ENCODE measurements at places on chromosomes 5 and 9.

GRCh38 chr5:139726248-139726647, 69.4 kb upstream of the PSD2 start:
- no peak for DNase-seq

DNA sequence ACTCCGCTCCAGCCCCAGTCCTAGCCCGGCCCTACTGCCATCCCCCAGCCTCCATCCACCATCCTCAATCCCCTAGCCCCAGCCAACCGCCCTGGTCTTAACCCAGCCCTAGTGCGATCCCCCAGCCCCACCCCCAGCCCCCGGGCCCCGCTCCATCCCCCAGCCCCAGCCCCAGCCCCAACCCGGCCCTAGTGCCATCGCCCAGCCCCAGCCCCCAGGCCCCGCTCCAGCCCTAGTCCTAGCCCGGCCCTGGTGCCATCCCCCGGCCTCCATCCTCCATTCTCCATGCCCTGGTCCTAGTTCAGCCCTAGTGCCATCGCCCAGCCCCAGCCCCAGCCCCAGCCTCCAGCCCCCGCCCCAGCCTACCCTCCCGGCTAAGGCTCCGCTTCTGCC, 398 bp downstream of the TOR1A start:
- DNase-seq, result no peak

DNA sequence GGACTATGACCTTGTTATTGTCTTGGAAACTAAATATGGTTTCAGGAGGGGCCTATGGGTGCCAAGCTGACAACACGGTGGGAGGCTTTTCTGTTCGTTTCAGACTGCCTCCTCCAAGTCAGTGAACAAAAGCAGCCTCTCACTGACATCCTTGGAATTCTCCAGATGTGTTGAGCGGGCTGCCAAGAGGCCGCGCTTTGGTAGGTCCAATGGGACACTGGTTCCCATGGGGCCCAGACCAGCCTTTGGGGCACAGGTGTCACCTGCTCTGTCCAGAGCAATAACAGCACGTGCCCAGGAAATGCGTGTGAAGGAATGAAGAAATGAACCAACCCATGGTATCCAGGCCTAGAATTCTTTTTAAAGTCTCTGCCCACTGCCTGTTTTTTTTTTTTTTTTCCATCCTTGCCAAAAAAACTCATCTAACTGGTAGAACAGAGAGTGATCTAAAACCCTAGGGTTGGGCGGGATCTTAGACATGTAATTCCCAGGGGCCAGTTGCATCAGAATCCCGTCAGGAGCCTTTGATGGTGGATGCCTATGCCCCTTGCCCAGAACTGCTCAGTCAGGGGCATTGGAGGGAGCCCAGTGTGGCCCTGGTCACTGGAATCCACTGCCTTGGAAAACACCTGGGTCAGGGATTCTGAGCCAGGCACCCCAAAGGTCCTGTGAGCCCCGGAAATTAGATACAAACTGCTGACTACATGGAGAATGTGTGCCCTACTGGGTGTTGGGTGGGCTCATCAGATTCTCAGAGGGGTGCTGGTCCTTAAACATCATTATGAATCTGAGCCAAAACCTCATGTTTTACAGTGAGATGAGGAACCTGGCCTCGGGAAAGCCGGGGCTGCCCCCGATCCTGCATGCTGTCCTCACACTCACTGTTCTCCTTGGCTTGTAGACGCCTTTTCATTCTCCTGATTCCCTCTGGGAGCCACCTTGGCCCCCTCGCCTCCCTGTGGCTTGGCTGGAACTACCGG, 60.1 kb downstream of the GTF3C4 start:
- DNase-seq, result no peak

GRCh38 chr5:12861886-12862654, 957.8 kb upstream of the CTNND2 start:
- DNase-seq, result no peak

DNA sequence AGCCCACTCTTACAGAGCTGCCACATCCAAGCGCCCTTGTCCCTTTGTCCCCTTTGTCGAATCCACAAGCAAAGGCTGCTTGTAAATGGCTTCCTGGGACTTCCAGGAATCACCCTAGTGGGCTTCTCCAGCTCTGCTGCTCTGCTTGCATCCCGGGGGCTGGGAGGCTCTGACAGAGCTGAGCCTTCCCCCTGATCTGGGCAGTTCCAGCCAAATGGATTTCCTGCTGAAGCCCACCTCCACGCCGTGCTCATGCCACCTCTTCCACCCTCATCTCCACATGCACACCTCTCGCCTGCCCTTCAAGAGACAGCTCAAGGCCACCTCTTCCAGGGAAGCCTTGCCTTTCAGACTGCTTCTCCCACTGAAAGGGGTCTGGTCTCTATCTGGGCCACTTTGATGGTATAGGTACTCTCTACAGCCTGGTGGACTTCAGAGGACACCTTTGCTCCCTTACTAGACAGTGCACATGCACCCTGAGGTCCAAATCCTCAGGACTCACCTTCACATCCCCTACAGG, 106.2 kb downstream of the LHFPL2 start:
- no peak for DNase-seq

DNA sequence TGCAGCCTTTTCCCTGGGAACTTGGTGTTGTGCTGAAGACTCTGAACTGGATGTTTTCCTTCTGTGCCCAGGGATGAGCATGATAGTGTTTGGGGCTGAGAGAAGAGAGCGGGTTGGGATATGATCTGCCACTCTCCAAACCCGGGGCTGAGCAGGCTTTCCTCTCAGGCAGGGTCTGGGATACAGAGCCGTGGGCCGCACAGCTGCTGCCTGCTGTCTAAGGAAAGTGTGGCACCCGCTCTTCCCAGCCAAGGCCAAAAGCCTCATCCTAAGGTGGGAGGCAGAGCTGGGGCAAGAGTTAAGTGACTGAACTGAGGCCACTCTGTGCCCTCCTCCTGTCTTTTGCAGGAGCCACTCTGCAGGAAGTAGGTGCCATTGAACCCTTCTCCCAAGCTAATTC, 83.6 kb upstream of the PITX1 start:
- DNase-seq, result no peak

GRCh38 chr5:97192580-97193354, 9.7 kb upstream of the RIOK2 start:
- no peak for DNase-seq

GRCh38 chr5:131846536-131846935, 49.7 kb upstream of the FNIP1 start:
- no peak for DNase-seq

GRCh38 chr9:8062459-8062858, 262.9 kb upstream of the DMAC1 start:
- DNase-seq, result no peak

DNA sequence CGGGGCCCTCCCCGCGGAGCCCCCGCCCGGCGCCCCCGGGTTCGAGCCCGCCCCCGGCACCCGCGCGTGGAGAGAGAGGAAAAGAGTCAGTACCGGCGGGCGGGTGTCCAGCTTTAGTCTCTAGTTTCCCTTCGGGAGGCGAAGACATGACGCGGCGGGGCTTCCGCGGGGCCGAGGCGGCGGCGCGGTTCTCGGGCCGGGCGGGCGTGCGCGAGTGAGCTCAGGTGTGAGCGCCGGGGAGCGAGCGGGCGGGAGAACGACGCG, 181 bp downstream of the DAP start:
- no peak for DNase-seq

GRCh38 chr5:67380431-67380830, 183.8 kb upstream of the CD180 start:
- no peak for DNase-seq

DNA sequence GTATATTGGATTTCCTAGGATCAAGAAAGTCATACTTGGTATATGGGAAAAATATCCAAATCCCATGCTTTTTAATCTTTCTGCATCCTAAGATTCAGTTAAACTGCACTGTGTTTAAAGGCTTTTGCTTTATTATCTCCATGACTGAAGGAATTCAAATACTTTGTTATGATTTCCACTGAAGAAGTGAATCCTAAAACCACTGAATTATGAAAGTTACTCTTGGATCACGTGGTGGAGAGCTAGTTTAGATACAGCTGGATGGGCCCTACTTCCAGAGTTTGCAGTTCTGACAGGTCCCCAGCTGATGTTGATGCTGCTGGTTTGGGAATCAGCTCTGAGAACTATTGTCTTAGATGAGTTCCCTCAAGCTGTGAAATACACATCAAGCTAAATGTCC, 5.0 kb downstream of the DAB2 start:
- no peak for DNase-seq

- DNase-seq, result no peak
Observed at GRCh38 chr9:130172161-130172857, at the start of gene NCS1. Gene NCS1, plus strand, starts transcription at chr9:130172404. Its CDS starts 260 bp downstream, at chr9:130172664.

GRCh38 chr5:169471021-169471420, 112.6 kb upstream of the SPDL1 start:
- no peak for DNase-seq

- DNase-seq, result no peak
Observed at GRCh38 chr9:136554870-136555269, 9.0 kb upstream of the NOTCH1 start.

DNA sequence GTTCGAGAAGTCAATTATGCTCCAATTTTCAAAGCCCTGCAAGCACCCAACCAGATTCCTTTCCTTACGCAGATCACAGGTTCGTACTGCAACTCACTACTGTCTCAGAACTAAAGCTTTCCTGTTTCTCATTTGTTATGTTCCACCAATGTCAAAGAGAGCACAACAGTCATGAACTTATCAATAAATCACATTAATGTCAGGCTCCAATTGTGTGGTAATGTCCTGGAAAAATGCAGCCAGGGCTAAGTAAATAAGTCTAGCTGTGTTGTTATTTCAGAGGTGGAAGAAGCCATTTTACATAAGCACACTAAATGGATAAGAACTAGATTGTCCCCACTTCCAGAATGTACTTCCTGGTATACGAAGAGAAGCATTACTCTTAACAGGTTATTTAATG, 488.6 kb upstream of the PTGER4 start:
- DNase-seq, result no peak

GRCh38 chr5:72203251-72203845, 96.1 kb downstream of the MAP1B start:
- no peak for DNase-seq

DNA sequence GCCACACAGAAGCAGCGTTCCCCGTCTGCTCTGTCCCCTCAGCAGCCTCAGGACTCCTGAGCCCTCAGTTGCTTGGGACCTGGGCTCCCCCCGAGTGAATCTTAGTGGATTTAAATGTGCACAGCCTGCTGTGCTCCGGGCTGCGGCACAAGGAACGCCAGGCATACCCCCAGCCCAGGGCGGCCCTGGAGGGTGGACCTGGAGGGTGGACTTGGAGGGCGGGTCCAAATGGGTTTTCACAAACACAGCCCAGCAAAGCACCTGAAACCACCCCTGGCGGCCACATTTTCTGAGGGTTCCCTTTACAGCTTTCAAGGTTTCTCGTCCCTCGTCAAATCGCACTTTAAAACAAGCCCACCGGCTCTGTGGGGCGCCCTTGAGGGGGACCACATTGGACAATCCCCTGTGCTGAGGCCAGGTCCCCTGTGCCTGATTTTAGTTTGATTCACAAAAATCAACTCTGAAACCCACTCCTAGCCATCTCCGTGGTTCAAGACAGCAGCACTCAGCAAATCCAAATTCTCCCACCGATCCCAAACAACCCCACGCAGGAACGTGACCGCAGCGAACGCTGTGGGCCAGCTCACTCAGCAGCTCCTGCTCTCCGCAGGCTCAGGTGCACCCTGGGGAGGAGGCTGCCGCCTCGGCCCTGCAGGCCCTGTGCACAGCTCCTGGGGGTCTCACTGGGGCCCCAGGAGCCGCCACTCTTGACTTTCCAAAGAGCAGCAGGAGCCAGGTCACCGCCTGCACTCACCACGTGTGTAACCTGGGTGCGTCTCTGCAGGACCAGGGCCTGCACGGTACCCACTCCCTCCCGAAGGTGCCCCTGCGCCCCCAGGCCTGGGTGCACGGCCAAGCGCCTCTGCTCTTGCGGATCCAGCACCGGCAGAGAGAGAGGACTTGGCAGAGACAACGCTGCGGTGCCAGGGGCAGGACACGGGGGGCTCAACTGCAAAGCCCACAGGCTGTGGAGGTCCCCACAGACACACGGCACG, 29.1 kb downstream of the TERT start:
- DNase-seq, result no peak

- DNase-seq, result no peak
Observed at GRCh38 chr5:39730006-39730405, 305.2 kb upstream of the DAB2 start.

GRCh38 chr5:26121338-26121737, 917.0 kb downstream of the CDH9 start:
- DNase-seq, result no peak

- no peak for DNase-seq
Observed at GRCh38 chr9:134887219-134887618, 6.6 kb downstream of the FCN2 start.

- DNase-seq, result no peak
Observed at GRCh38 chr5:89216606-89217005, 333.6 kb upstream of the MEF2C start.

DNA sequence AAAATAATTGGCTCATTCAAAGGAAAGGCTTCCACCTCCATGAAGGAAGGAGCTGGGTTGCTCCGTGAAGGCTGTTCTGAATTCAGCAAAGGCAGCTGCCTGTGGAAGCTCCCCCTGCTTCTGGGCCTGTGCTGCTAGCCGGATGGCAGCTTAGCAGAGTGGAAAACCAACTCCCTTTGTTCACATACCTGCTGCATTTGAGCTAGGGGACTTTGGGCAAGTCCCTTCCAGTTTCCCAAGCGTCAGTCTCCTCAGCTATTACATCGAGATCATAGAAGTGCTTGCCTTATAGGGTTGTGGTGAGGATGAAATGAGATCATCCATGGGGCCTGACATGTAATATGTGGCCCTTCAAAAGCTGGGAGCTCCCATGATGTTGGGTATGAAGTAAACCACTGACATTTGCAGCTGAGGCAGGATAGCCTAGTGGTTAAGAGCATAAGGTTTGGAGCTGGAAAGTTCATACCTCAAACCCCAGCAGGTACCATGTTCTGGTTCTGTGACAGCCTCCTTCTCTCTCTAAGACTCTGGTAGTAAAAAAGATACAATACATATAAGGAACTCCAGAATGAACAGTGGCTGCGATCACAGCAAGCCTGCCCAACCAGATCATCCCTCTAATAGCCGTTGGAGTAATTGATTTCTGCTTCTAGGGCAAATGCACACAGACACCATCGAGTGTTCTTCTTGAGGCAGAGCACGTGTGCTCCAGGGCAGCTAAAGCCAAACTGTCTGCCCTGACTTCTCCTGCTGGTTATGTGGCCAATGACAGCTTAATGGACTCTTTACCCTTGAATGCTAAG, 11.0 kb upstream of the DENND1A start:
- DNase-seq, result no peak

DNA sequence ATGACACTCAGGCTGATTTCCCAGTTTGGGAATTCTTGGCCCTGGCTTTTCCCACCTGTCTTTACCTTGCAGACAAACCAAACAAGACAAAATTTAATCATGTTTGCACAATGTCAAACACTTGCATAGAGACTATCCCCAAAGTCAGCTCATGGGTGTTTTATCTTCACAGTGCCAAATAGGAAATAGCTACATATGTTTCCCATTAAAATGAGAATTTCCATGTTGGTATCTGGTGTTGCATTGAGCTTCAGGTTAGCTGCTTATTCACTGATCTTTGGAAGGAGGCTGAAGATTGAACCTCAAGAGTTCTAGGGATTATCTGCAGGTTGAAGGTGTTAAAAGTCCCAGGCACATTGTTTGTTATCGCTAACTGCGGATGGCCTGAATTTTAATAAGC, 19.5 kb downstream of the MAP1B start:
- DNase-seq, result no peak

GRCh38 chr5:5688925-5689310, 266.4 kb downstream of the ICE1 start:
- no peak for DNase-seq
